ENCODE measurements at places on chromosomes 13 and 19.

GRCh38 chr13:34816245-34816884 is 125.7 kb upstream of the NBEA start:
- no peak for DNase-seq

GRCh38 chr13:35179494-35179893 is 237.4 kb downstream of the NBEA start:
- no peak for DNase-seq

GRCh38 chr13:39510316-39510695 is 92.7 kb downstream of the LHFPL6 start:
- DNase-seq = no peak

DNA sequence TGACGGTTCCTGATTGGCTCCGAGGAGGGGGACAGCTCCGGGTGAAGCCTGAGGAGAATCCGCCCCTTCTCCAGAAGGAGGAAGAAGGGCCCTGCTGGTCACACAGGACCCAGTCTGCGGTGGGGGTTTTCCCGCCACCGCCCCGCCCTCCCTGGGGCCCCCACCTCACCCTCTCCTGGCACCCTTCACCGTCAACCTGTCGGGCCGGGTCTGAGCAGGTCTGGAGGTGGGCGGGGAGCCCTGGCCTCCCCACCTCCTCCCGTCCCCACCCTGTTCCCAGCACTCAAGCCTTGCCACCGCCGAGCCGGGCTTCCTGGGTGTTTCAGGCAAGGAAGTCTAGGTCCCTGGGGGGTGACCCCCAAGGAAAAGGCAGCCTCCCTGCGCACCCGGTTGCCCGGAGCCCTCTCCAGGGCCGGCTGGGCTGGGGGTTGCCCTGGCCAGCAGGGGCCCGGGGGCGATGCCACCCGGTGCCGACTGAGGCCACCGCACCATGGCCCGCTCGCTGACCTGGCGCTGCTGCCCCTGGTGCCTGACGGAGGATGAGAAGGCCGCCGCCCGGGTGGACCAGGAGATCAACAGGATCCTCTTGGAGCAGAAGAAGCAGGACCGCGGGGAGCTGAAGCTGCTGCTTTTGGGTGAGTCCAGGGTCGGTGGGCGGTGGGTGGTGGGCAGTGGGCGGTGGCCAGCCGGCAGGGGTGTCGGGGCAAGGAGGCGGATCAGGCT is at the start of gene GNA15:
TSS of gene GNA15 (plus strand) at position 73 of the 723 bp plus-strand sequence. CDS start at position 491, 418 bp downstream.
- DNase-seq = no peak

GRCh38 chr13:48492470-48493065 is 40.3 kb downstream of the RCBTB2 start:
- DNase-seq = peak; percentile 55

DNA sequence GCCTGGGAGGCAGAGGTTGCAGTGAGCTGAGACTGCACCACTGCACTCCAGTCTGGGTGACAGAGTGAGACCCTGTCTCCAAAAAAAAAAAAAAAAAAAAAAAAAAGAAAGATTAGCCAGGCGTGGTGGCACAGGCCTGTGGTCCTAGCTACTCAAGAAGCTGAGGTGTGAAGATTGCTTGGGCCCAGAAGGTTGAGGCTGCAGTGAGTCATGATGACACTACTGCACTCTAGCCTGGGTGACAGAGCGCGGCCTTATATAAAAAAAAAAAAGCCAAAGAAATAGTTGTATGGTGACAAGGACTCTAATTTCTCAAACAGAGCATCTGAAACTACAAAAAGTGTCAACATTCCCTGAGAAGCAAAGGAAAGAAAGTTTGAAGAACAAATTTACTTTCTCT is 3.4 kb downstream of the PBX4 start:
- no peak for DNase-seq

DNA sequence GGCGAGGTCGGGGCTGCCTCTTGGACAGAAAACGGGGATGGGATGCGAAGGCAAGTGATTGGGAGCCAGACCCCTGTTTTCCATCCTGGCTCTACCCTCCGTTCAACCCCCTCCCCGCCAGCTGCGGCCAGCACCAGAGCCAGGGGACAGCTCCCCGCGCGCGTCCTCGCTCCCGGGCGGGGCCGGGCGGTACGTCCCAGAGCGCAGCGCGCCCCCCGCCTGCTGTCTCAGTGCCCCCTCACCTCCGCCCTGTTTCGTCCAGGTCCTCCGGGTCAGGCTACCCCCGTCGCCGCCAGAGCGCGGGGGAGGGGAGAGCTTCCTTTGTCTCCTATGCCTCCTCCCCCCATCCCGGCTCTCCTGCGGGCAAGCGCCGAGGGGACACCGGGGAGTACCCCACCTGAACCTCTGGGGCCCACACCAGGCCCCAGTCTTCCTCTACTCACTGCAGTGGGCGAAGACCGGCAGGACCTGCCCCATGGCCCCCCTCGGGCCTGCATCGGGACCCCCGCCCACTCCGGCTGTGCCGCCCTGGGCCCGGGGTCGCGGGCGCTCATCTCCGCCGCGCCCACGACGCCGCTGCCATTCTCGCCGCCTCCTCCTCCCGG is 396 bp downstream of the RTN2 start:
- DNase-seq = no peak

DNA sequence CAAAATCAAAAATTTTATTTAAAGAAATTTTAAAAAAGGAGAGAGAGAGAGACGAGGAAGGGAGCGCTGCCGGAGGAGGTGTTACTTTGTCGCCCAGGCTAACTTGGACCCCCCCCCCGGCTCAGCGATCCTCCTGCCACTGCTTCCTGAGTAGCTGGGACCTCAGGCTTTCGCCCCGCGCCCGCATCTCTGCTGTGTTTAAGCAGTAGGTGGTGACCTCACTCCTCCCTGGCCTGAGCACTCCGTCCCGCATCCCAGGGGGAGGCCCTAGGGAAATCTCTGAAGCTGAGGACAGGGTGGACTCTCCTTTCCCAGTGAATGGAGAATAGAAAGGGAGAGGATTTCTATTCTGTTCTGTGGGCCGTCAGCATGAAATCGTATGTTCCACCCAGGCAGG is 485 bp upstream of the ZNF845 start:
- DNase-seq = no peak

- DNase-seq = no peak
These were observed 19.3 kb upstream of the TMEM255B start for GRCh38 chr13:113739527-113740285.

DNA sequence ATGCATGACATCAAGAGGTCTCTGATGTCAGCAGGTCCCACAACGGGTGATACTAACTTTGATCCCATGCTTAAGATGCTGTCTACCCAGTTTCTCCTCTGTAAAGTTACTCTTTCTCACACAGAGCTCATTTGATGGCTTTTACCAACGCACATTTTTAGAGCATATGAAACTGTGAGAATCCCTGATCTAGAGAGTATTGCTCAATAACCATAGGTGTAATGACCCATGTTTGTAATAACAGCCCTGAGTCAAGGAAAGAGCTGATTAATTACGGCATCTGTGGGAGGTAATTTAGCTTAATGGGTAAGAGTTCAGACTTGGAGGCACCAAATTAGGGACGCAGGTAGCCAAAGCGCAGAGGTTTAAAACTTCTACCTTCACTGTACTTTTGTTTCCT is 18.0 kb upstream of the IZUMO2 start:
- DNase-seq = no peak

- DNase-seq = no peak
These were observed 13.8 kb downstream of the SLC7A1 start for GRCh38 chr13:29581666-29582065.

- no peak for DNase-seq
These were observed 12.9 kb downstream of the COL4A2 start for GRCh38 chr13:110319774-110320509.

- no peak for DNase-seq
These were observed 170.0 kb upstream of the KL start for GRCh38 chr13:32845952-32846950.

- no peak for DNase-seq
These were observed 8.0 kb downstream of the TMEM86B start for GRCh38 chr19:55220525-55220924.

DNA sequence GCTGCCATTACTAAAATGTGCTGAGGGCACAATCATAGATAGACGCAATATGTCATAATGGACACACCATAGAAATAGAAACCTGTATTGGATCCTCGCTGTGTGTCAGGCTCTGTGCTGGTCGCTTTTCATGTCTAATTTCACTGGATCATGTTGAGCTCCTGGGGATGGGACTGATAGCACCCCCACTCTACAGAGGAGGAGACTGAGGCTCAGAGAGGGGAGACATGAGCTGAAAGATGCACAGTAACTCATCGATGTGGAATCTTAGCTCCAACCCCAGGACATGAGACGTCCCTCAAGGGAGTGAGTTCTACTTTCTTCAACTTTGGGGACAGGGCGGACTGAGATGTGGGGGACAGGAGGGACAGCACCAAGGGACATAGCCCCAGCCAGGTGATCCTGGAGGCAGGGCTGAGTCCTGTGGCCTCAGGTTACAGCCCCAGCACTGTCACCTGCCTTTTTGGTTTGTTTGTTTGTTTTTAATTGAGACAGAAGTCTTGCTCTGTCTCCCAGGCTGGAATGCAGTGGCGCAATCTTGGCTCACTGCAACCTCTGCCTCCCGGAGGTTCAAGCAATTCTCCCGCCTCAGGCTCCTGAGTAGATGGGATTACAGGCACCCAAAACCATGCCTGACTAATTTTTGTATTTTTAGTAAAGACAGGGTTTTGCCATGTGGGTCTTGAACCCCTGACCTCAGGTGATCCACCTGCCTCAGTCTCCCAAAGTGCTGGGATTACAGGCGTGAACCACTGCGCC is 6.6 kb upstream of the GIPC1 start:
- DNase-seq = no peak

- no peak for DNase-seq
These were observed 56.4 kb upstream of the STARD13 start for GRCh38 chr13:33341861-33342452.

GRCh38 chr13:79533781-79534400 is 52.9 kb downstream of the NDFIP2 start:
- no peak for DNase-seq

GRCh38 chr13:54449922-54450321 is 1421.3 kb downstream of the OLFM4 start:
- DNase-seq = no peak

DNA sequence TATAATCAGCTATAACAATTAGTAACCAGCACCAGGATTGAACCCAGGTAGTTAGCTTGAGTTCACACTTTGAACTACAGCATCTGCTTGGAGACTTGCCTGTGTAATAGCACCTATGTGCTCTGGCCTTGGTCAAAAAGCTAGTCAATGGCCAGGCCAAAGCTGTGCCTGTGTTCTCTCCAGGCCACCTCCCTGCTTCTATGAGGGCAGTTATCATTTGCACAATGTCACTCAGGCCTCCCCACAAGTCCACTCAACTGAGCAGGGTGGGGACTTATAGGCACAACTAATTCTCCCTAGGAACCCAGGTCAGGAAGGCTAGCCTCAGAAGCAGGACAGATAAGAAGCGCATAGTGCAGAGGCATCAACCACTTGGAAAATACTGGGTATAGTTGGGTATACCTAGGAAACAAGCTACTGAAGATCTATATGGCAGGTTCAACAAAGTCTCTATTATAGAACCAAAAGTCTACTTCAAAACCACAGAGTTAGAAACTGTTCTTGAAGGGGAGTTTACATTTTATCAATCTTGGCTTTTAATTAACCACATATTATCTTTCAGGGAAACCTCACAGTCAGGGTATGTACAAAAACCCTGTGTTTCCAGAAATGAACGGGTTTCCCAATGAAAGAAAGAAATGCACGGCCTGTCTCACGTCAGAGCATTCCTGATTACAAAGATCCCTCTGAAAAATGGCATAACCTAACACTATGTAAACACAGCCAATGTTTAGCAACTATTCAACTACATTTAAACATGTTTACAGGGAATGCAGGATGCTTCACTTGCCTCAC is 140.9 kb downstream of the ABCC4 start:
- no peak for DNase-seq

DNA sequence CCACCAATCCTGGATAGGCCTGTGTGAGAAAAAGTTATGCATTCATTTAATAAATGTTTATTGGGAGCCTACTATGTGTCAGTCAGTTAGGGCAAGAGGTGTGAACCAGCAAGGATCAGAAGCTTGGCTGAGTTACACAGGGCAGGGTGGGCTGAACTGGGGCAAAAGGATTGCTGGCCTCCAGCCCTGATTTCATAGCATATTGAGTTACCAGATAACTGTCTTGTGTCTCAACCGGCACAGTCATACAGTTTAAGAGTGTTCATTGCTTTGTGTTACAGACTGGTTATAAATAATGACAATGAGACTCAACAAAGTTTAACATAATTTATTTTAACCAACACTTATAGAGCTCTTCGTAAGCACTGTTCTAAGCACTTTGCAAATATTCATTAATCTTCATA is 253.8 kb downstream of the DLEU7 start:
- DNase-seq = no peak

DNA sequence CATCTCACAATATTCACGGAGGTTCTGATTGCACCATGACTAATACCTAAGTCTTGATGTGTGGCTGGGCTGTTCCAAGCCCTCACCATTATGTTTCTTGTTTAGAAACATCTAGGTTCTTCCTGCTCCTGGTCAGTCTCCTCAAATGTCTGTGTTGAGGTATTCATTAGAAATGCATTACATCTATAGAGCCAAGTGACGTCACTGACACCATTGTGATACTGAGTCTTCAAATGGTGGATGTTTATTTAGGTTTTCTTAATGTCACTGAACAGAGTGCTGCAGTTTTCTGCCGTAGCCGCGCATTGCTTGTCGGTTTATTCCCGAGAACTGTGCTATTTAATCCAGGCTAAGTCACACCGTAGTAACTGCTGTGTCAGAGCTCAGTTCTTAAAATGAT is 142.4 kb upstream of the SPACA7 start:
- DNase-seq = no peak

DNA sequence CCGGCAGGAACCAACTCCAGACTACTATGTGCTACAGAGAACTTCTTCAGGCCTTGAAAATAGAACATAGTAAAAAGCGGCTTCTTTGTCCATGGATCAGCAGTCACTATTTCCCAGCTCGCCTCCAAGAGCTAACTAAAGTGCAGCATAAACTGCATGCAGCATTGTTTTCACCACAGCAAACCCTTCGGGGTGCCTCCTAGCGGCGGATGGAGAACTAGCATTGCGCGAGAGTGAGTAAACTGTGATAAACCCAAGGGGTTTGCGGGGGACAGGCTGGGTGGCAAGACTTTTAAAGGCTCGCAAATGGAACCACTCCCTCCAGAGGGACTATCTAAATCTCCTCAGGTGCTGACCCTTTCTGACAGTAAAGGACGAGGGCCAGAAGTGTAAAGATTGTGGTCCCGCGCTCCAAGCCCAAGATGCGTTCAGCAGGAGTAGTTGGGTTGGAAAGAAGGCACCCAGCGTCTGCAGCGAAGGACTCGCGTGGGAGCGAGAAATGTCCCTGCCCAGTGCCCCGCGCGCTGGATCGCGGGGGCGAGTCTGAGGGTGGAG is 21.5 kb upstream of the SGCG start:
- no peak for DNase-seq

- no peak for DNase-seq
These were observed 114.8 kb downstream of the LRCH1 start for GRCh38 chr13:46667687-46668281.

DNA sequence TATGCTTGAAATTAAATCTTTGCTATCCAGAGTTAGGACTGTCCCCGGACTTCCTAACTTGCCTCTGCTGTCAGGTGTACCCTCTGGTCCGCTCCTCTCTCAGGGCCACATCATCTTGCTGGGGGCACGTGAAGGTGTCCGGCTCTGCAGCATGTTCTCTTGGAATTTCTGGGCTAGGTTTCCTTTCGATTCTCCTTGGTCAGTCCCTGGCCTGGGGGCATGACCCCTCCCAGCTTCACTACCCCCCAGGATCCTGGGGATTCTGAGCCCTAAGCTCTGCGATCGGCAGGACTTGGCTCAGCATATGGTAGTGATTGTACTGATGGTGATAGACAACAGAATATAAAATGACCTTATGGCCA is 5.1 kb upstream of the GPI start:
- DNase-seq = no peak
